Stimulated activated CD8-positive, alpha-beta memory T cell treated with anti-CD3 and anti-CD28 coated beads, Interleukin-15, amount 100 ng/mL, for 24 hours (primary cell): ENCODE measurements at places on chromosomes 6 and 20.

DNA sequence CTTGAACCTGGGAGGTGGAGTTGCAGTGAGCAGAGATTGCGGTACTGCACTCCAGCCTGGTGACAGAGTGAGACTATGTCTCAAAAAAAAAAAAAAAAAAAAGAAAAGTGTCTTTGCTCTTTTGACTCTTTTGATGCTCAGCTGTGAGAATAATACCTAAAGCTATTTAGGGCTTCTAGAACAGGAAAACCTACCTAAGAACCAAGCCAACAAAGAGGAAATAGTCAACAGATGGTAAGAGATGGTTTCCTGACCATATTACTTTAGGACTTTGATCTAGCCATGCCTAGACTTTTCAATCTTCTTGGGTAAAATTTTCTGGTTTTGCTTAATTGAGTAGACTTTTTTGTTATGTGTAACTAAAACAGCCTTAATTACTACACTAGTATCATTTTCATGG lies 508.1 kb downstream of the EPHA7 start:
- no peak for DNase-seq

- DNase-seq: no peak
These were observed 59.9 kb downstream of the NUDT3 start for GRCh38 chr6:34332251-34333198.

- no peak for DNase-seq
These were observed 812.8 kb upstream of the SLC35B3 start for GRCh38 chr6:9248133-9248532.

DNA sequence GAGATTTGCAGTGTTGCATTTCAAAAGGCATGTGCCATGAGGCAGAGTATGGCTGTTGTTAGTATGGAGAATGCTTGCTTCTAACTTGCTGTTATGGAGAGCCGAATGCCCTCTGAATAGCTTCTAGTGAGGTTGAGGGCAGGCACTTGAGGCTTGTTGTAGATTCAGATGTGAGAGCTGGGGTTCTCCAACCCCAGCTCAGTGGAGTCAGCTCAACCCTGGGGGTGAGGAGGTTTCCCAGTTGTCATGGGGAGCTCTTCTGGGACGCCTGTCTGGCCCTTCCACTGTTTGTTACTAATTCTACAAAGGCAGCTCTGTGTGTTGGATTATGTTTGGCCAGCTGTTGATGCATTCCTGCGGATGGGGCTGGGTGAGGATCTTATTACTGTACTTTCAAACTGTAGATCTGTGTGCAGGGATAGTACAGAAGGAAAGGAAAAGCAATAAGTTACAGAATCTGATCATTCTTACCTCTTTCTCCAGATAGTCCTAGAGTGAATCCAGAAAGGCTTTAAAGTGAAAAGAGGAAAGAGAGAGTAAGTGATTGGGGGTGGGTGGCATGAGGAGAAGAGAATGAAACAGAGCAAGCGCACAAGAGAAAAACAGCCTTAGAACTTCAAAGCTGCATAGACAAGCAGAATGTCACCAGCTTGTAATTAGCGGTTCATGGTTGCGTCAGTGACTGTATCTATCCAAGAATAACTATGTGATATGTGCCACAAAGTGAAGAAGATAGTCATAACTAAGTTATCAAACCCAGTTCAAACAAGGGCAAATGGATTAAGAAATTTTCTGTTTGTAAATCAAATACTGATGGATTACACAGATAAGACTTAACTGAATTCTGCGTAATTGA lies 148.7 kb downstream of the PRL start:
- no peak for DNase-seq

- no peak for DNase-seq
These were observed 61.8 kb upstream of the TIAM2 start for GRCh38 chr6:154933181-154933827.

GRCh38 chr6:12504325-12504966 lies 212.1 kb upstream of the PHACTR1 start:
- DNase-seq: no peak

DNA sequence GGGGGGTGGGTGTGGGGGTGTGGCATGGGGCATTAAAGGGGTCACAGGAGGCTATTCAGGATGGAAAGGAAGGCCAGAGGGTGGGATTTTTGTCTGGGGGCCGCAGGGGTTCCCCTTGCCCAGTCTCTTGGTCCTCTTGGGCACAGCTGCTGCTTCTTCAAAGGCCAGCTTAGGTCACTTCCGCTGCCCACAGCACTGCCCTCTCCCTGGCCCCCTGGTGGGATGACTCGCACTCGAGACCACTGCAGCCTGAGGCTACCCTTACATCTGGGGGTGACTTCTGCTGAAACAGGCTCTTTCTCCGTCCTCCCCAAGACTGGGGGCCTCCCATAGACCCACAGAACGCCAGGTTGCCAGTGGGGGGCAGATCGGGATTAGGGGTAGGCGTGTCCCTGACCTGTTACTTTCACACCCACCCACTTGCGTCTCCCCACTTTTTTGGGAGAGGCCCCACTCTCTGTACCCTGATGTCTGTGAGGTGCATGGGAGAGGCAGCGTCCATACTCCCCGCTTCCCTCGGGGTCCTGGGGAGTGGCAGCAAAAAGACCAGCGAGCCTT lies 1.3 kb downstream of the LKAAEAR1 start:
- DNase-seq: no peak

DNA sequence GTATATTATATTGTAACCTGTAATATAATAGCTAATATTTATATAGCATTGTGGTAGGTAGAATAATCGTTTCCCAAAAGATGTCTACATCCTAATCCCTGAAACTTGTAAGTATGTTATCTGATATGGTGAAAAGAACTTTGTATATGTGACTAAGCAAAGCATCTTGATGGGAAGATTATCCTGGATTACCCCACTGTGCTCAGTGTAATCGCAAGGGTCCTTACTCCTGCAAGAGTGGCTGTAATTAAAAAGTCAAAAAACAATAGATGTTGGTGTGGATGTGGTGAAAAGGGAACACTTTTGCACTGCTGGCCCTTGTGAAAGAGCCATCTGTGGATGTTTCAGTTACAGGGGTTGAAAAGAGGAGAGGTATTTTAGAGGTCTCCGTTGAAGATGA lies 95.2 kb downstream of the EDN1 start:
- DNase-seq: no peak

- no peak for DNase-seq
These were observed 30.3 kb upstream of the TNFAIP3 start for GRCh38 chr6:137836788-137837187.

DNA sequence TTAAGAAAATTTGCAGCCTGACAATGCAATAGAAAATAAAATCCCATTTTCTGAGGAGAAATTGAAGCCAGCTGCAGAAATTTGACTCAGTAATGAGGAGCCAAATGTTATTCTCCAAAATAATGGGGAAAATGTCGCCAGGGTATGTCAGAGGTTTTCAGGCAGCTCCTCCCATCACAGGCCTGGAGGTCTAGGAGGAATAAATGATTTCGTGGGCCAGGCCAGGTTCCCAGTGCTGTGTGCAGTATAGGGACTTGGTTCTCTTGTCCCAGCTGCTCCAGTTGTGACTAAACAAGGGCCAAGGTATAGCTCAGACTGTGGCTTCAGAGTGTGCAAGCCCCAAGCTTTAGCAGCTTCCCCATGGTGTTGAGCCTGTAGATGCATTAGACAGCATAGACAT lies 1240.8 kb upstream of the ADGRB3 start:
- no peak for DNase-seq

GRCh38 chr6:53310771-53311585 lies 37.8 kb downstream of the ELOVL5 start:
- DNase-seq: no peak

DNA sequence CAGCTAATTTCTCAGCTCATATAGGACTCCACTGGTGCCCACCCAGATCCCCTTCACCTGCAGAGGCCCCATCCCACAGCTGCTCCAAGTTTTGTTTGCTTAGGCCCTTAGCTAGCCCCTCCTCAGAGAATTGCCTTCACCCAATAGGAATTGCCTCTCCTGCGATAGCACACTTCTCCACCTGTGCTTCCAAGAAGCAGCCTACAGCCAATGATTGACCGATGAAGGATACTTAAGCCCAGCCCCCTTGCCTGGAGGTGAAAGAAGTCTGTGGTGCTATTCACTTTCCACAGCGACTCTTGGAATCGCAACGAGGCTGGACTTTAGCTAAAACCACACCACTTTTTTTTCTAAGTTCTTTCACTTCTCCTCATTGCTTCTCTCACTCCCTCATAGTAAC lies 353.2 kb upstream of the BTBD3 start:
- DNase-seq: no peak

GRCh38 chr6:7580537-7580926 lies 9.5 kb upstream of the SNRNP48 start:
- DNase-seq: no peak

- no peak for DNase-seq
These were observed 415 bp upstream of the CUL9 start for GRCh38 chr6:43181621-43181941.

GRCh38 chr6:73985891-73986290 lies 289.9 kb downstream of the CD109 start:
- no peak for DNase-seq

GRCh38 chr20:25205277-25206062 lies 10.0 kb downstream of the ENTPD6 start:
- no peak for DNase-seq

GRCh38 chr20:706366-706885 lies 30.8 kb upstream of the SCRT2 start:
- DNase-seq: no peak

GRCh38 chr6:125097186-125097585 lies 56.4 kb upstream of the TPD52L1 start:
- no peak for DNase-seq

- DNase-seq: no peak
These were observed 142.9 kb downstream of the TPBG start for GRCh38 chr6:82506526-82506925.

DNA sequence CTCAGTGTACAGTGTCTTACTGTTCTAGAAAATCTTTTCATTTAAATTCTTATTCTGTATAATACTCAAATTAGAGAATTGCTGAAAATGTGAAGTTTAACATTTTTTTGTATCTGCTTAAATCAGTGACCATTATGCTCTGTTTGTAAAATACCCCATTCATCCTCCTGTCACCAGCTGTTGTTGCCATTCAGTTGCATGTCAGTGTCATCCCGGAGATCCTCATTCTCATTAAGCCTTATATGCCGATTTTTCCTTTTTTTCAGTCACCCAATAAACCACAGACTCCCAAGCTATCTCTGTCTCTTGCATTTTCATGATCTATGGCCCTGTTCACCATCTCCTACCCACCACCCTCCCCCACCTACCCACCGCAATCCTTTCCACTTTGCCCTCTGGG lies 20.4 kb downstream of the GTF2H5 start:
- no peak for DNase-seq

GRCh38 chr6:12748815-12749521 lies 32.4 kb downstream of the PHACTR1 start:
- no peak for DNase-seq

- DNase-seq: no peak
These were observed 34.3 kb upstream of the TNFRSF21 start for GRCh38 chr6:47344022-47344421.

DNA sequence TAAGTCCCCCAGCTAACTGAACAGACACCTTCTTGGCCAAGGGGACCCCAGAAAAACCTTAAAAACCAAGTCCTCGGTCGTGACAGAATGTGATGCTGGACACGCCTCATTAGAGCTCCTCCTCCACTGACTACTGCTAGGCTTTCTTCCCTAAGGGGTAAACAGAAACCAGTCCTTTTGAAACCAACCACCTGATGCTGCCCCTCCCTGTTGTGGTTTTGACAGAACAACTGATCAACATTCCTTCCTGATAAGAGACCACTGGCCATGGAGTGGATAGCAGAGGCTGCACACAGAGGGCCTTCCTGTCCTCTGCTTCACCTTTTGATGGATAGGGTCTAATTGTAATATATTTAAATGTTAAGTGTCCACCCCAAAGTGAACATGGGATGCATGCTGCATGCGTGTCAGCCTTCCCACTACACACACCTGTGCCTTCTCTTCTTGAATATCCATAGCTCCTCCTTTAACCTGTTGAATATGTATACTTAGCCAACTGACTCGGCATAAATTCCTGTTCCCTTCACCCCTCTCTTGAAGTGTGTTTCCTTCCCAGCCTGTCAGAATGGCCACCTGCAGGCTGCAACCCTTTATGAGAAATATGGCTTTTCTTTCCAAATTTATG lies 27.9 kb upstream of the SLC2A12 start:
- no peak for DNase-seq

DNA sequence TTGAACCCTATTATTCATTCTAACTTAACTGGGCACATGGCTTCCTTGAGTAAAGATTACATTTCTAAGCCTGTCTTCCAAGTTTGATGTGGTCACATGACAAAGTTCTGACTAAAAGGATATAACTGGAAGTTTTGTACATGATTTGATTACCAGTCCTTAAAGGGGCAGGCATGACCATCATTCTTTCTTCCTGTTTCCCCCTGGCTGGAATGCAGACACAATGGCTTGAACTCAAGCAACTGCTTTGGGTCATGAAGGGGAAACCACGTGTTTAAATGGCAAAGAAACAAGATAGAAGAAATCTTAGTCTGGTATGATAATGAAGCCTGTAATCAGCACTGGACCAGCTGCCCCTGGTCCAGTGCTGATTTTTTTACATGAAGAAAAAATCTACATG lies 15.6 kb upstream of the SHLD1 start:
- no peak for DNase-seq

- no peak for DNase-seq
These were observed 100.6 kb downstream of the DCDC2 start for GRCh38 chr6:24257282-24257681.

DNA sequence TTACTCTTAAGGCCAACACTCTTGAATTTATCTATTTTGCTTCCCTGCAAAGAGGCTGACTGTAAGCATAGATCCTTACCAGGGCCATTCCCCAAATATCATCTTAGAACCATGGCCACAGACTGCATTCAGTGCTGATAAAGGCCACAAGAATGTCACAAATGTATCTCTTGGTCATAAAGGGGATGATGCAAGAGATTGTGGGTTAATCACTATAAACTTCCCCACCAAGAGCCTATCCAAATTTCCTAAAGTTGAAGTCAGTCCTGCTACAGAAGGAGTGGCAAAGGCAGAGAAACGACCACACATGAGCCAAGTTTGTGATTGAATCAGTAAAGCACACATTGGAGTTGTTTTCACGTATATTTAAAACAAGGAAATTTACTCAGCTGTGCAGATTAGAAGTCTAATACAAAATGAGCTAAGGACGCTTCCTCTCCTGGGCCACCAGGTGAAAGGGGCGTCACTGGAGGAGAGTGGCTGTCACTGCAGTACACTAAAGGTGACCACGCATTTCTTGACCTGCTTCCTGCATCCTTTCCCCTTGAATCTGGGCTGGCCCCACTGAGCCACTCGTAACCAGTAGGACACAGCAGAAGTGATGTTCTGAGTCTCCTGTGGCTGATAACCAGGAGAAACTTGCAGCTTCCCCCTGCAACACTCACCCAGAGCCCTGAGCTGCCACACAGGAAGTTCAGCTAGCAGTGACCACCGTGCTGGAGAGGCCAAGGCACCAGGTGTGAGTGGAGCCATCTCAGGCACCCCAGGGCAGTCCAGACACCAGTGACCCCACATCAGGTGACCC lies 181.9 kb downstream of the SYNDIG1 start:
- no peak for DNase-seq

DNA sequence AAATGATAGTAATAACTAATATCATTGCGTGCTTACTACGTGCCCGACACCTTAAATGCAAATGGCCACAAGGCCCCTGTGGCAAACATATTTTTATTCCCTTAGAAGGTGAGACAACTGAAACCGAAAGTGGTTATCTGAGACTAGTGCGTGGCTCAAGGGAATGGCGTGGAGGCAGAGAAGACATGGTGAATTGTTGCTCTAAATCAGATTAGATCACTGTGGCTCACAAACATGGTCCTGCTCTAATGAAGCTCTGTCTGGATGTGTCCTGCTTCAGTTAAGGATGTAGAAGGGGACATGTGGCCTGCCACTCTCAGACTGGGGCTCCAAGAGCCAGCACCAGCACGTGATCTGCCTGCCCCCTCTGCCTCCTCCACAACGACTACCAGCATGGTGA lies 124.2 kb upstream of the GMDS start:
- no peak for DNase-seq
